ENCODE measurements at places on chromosomes 2 and 18.

- DNase-seq: no peak
These were observed 69.5 kb downstream of the KYNU start for GRCh38 chr2:142946941-142947340.

DNA sequence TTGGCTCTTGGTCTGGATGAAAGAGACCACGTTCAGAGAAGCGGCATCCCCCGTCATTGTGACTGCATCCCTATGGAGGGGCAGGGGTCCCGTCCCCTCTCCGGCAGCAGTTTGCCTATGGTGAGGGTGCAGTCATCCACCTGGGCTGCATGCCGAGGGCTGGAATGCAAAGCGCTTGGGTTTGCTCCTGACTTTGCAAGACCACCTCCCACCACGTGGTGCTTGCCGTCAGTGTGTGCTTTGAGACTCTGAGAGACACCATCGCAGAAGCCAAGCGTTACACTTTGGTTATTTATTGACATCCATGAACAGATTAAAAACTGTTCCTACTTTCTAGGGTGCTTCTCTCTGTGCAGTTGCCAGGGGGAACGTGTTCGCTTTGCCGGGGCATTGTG, 59.5 kb downstream of the SH3RF3 start:
- DNase-seq: no peak

- DNase-seq: peak; percentile 26
These were observed 99.8 kb downstream of the CACNB4 start for GRCh38 chr2:151999053-151999452.

- no peak for DNase-seq
These were observed 111.5 kb downstream of the RAPGEF4 start for GRCh38 chr2:172847188-172847587.

GRCh38 chr2:101807242-101807641, 109.7 kb downstream of the MAP4K4 start:
- no peak for DNase-seq

GRCh38 chr18:7577706-7578105, 10.6 kb downstream of the PTPRM start:
- no peak for DNase-seq

GRCh38 chr2:7022492-7023385, 105.5 kb downstream of the RNF144A start:
- no peak for DNase-seq

- DNase-seq: no peak
These were observed 97.2 kb downstream of the PID1 start for GRCh38 chr2:229173825-229174359.

- no peak for DNase-seq
These were observed 37.1 kb upstream of the CTLA4 start for GRCh38 chr2:203830304-203831055.

DNA sequence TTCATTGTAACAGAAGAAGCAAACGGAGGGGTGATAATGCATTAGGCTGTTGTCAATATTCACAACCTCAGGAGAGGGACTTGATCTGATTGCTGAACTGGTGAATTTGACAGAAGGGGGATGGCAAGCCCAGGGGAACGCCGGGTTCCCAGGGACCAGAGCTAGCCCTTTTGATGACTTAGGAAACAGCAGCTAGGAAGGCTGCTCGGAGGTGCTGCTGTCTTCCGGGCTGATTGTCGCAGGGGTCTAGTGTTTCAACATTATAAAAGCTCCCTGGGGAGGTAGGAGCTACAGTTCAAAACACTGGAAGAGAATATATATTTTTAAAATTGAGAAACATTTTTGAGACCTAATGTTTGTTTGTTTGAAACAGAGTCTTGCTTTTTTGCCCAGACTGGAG, 47.3 kb downstream of the CD8B2 start:
- no peak for DNase-seq

DNA sequence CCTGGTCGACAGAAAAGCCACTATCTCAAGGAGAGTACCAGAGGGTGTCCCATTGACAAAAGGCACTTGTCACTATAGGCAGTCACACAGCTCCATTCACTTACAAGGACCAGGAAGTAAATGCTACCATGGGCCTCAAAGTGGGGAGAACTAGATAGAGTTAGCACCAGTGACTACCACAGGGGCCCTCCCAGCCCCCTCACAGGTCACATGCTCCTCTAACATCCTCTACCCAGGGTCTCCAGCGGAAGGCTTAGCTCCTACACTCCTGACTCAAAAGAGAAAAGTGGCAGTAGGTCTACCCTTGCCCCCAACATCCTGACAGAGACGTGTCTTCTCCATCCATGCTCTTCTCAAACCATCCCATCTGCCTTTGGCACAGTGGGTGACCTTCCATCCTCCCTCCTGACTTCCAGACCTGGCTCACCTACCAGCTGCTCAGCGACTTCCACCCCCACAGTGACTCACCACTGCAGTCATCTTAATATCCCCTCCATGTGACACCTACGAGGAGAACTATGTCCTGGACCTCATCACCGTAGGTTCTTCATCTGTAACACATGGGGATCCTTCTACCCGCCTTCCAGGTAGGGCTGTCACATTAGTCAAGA, 5.6 kb upstream of the DNMT3A start:
- no peak for DNase-seq

- no peak for DNase-seq
These were observed 259.2 kb downstream of the TGIF1 start for GRCh38 chr18:3709205-3709604.
